ENCODE measurements at places on chromosomes 5 and 9. TPM values are rescaled to one million over a fixed set of nuclear protein-coding genes. Genes with fewer than 3 reads are reported as not detected.

Gene RANBP3L
- not detected for total RNA-seq

Gene COL23A1
- not detected for total RNA-seq

Gene MCCC2
- total RNA-seq = 37.7 TPM

Gene CBY3
- total RNA-seq = not detected

All from A549 treated with RU486 at 1 μM for 4 hours (cell line).